ENCODE measurements at places on chromosomes 2 and 18.

DNA sequence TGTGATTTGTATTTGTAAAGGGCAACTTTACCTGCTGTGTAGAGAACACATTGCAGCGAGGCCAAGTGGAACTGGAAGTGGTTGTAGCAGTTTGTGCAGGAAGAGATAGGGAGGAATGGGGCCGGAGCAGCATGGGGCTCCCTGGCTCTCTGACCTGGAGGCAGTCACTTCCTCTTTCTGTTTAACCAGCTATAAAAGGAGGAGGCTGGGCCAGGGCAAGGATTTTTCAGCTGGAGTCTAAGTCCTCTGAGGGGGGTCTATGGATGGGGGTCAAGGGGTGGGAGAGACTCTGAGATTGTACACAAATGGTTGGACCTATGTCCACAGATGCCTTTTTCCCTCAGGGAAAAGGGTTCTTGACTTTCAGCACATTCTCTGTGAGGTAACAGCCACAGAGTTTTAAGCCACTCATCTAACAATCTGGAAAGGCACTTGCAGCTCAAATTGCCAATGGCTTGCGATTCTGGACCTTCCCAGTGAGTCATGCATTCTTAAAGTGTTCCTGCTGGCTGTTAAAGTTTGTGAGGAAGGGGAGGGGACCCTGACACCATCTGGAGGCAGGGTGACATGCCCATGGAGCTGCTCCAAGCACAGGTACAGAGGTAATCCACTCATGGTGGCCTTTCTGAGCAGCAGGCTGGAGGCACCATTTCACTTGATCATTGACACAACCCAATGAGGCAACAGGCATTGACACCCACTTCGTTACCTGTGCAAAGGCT is 347.0 kb downstream of the CYRIA start:
- DNase-seq = no peak

- no peak for DNase-seq
Measured at GRCh38 chr2:60728855-60729254, 27.2 kb upstream of the PAPOLG start.

DNA sequence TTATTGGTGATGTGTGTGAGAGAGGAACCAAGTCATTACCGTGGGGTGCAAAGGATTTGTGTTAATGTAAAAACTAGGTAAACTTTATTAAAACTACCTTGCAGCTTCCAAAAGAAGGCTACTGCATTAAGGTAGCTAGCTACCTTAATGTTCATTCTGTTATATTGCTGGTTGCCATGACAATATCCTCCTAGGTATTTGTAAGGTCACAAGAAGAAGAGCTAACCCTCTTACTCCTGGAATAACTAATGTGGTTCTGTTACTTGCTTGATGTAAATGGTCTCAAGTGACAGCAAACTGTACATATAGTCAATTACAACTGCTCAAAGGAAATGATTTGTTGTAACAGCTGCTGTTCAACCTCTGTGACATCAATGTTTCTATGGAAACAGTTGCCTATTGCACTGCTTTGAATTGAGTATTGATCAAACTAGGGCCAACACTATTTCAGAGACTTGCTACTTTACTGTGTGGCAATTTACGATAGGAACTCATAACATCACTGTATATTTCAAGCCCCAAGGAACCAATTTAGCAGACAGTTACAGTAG is 319.8 kb upstream of the HNRNPA3 start:
- DNase-seq = no peak

DNA sequence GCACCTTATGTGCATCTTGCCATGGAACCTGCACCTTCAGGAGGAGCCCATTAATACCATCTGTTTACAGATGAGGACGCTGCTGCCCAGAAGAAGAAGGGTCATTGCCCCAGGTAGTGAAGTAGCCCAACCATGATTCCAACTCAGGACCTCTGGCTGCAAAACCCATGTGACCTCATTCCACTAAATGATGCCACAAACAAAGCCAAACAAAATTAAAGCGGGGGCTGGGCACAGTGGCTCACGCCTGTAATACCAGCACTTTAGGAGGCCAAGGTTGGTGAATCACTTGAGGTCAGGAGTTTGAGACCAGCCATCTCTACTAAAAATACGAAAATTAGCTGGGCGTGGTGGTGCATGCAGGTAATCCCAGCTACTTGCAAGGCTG is 202.1 kb downstream of the EIPR1 start:
- DNase-seq = no peak

DNA sequence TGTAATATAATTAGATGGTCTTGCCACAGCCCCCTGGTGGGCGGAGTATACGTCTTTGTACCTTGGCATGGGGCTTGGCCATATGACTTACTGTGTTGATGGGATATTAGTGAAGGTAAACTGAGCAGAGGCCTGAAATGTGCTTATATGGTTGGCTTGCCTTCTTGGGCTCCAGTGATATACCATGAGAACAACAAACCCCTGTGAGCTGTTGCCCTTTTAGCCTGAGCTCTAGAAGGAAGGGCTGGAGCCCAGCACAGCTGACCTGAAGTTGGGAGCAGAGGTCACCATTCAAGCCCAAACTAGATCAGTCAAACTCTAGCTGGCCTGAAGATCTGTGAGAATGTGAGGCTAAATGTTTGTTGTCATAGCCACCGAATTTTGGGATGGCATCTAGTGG is 75.2 kb upstream of the CD302 start:
- no peak for DNase-seq

DNA sequence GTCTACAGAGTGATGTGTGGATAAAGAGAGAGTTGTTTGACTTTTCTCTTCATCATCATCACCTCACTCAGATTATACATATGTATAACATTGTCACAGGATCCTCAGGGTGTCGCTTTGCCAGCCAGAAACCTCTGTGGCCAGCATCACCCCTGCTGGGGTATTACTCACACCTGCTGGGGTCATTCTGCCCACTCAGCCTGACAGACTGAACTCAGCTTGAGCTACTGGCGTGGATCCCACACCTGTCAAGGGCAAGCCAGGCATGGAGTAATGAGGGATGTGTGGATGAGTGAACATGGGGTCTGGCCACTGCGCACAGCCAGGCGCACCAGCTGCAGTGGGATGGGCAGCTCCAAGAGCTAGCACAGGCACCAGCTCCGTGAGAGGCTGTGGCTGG is 870.6 kb downstream of the CBLN2 start:
- no peak for DNase-seq
